ENCODE measurements at places on chromosomes 4 and X.

DNA sequence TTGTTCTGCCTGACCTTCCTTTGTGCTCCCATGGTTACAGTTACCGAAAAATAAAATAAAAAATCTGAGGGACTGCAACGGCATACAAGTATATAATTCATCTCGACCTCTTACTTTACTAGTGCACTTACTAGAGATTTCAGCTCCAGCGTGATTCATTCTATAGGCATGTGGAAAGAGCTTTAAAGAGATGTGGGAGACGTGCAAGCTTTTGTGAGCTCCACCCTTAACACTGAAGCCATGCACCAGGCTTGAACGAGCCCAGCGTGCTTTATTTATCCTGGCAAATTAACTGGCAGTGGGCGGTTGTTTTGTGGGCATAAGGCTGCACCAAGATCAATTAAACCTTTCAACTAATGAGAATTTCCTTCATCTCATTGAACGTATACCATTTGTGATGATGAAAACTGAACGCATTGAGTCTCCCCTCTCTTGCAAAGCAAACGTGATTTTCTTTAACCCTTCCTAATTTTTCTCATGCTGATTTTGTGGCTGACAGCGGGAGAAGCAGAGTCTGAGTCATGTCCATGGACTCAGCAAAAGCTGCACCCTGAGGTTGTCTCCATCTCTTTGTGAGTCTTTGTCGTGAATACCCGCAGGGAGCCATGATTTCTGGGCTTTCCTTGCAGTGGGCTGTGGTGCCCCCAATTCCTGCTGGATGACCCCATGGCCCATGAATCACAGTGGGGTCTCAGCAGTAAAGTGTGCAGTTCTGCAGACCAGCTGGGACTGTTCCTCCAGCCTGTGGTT is 60.1 kb downstream of the MXRA5 start:
- no peak for DNase-seq

DNA sequence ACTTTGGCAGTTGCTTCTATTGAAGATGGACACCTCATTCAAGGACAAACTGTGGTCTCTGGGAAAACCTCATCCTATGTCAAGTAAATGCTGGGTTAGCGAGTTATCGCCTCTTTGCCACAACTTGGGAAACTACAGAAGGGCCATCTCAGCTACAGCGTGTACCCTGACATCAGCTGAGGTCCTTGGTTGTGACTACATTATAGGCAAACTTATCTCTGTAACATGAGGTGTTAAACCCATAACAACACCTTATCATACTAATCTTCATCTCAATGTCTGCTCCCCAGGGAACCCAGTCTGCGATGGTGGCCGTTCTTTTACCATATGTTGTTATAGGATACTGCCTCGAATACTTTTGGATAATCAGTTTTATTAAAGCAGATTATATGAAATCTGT is 1862.7 kb downstream of the STIM2 start:
- DNase-seq: no peak

DNA sequence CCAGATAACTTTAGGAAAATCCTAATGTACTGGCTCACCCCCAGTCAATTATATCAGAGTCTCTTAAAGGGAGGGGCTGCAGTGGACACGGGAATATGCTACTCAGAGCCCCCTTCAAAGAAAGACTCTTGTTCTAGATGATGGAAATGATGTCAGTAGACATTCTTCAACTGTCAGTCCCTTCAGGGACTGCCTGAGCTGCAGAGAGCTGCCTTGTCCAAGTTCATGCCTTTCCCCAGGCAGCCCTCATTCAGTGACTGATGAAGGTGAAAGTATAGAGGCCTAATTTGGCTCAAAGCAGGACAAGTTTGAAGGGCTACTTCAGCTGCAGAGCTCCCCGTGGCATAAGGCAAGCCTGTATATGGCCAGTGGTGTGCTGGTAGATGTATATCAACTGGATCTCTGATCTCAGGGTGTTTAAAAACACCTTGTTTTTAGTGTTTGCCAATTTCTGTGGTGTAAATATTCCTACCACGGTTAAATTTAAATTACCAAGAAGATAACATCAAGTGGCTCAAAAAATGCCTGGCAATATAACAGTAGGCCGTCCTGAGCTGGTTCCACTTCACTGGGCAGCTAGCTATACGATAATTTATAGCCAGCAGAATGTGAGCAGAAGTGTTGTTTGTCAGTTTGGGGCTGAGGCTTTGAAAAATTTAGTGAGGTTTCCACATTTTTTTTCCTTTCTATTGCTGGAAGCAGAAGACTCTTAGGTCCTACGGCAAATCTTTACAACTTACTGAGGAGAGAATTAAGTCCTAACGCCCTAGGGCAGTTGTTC is 748.8 kb upstream of the FTHL17 start:
- no peak for DNase-seq

- DNase-seq: no peak
These were observed 24.5 kb downstream of the IL15 start for GRCh38 chr4:141660880-141661279.

- DNase-seq: peak; percentile 0
These were observed 553 bp downstream of the SEPTIN6 start for GRCh38 chrX:119692191-119693039.
